Fibroblast of skin of scalp (primary cell): ENCODE measurements at places on chromosomes 2 and 18.
A peak's percentile ranks its signal among the peaks of the same experiment; 100 is the strongest.

DNA sequence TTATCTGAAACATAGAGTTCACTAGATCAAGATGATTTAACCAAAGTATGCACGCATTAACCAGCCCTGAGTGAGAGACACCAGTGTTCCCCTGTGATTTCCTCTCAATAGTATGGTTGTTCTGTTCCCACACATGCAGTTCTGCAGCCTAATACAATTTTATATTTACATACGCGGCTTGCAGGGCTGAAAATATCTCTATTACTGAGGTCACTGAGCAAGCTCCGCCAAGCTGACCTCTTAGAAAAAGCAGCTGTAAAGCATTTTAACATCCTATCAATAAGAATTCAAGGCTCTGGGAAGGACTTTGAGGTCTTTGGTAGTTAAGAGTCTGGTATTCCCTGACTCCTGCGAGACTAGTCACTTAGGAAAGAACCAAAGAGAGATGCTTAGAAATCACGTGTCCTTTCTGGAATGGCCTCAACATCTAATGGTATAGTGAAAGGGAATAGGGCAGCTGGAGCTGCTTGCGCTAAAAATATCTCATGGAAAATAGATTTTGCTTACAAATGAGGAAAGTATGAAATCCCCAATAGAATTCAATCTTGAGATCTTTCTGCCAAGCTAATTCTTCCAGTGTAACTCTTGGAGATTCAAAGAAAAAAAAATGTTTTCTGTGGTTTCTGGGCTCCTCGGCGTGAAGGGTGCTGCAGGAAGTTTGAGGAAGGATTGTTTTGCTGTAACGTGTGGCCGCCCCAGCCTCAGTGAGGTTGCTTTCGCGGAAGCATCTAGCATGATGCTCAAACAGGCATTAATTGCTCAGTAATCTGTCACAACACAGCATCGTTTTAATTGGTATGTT is 59.2 kb downstream of the DOCK10 start:
- DNase-seq, result peak; percentile 95

DNA sequence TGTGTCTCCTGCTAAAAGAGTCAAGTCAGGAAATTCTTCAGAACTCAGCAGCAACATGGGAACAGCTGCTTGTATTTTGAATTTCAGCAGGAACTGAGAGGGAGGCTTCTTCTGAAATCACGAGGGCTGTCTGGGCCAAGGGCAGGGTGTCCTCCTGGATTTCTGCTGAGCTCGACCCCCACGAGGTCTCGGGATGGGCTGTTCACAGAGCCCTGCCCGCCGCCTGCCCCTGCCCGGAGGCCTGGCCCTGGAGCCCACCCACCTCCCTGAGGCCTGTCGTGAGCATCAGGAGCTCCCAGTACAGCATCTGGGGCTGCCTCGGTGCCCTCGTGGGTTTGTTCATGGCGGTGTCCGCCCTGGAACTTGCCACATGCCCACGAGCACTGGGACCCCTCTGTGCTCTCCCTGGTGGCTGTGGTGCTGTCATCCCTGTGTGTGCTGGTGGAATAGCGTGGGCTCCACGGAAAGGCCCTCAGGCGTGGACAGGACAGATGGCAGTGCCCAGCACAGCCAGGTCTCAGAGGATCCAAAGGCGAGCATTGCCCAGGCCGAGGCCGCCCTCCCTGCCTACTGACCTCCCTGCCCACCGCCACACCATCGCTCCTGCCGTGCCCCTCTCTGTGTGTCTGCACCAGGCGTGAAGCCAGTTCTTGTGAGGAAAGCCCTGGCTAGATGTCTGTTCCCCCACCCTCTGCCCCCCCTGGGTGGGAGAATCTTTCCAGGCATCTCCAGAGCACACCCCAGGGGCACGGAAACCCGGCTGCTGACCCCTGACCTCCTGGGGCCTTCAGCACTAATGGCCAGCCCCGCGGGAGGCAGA is 25.9 kb downstream of the RAMP1 start:
- DNase-seq, result no peak

DNA sequence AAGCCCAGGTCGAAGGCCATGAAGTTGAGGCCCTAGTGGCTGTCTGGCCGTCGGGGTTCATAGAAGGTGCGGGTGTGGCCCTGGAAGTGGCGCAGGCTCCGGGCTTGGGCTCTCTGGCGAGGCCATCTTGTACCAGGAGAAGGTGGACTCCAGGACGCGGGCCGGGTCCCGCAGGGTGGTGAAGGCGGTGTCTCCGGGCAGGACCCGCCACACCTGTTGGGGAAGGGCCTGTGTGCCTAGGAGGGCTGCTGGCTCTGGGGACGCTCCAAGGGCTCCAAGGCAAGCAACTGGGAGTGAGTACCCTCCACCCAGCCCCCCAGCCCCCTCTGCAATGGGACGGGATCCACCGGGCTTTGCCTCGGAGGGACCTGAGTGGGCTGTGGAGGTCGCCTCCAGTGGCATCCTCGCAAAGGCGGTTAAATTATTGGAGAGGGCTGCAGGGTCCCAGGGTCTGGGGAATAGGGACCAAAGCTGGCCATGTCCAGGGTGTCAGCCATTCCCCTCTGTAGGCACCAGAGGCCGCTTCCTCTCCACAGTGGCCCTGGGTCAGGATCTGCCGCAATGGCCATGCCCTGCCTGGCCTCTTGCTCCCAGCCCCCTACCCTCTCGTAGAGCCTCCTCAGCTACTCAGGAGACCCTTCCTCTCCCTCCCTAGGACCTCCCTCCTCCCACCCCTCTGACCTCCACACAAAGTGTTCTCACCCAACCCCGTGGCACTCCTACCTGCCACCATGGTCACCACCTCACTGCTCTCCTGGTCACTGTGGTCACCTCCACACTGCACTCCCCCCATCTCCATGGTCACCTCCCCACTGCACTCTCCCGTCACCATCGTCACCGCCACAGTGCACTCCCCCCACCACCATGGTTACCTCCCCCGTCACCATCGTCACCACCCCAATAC is 10.3 kb downstream of the AQP12A start:
- DNase-seq, result no peak

- peak; percentile 94 for DNase-seq
Measured at GRCh38 chr2:205024822-205025518, 479.7 kb downstream of the PARD3B start.

- DNase-seq, result no peak
Measured at GRCh38 chr2:199779589-199779988, 71.4 kb downstream of the FTCDNL1 start.

DNA sequence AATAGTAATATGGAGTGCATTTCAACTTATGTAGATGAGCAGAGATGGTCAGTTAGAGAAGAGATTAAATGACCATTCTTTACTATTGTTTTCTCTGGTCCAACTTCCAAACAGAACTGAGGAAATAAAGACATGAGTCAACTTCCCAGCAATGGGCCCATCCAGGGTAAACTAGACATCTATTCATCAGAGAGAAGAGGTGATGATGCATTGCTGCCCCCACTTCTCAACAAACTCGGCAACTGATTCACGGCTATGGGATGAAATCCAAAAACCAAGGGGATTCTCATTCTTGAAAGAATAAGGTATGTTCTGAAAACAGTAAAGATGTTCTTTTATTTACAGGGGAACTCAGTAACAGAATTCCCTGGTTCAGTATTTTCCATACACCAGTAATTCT is 190.7 kb downstream of the RDH14 start:
- no peak for DNase-seq

DNA sequence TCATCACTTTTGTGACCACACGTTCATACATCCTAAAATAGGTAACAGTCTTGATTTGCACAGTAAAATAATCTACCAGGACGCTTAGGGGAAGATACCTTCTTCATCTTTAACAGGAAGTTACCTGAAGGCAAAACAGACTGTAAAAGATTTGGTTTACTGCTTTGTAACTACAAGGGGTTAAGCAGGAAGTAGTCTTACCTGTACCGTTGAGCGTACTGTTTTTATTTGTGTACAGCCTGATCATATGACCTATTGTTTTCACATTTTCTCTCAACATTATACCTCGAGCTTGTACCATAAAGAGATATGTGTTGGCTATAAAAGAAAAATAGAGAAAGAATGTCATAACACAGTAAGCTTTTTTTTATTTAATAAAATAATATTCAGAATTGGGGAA is 18.3 kb downstream of the B4GALT6 start:
- DNase-seq, result no peak

GRCh38 chr2:237861875-237862527 is 2.6 kb downstream of the RAMP1 start:
- DNase-seq, result no peak

- DNase-seq, result peak; percentile 91
Measured at GRCh38 chr2:40281021-40281940, 170.6 kb downstream of the SLC8A1 start.

- no peak for DNase-seq
Measured at GRCh38 chr2:195535911-195536522, 121.0 kb upstream of the SLC39A10 start.

GRCh38 chr2:224357098-224357901 is 44.6 kb downstream of the FAM124B start:
- peak; percentile 60 for DNase-seq

DNA sequence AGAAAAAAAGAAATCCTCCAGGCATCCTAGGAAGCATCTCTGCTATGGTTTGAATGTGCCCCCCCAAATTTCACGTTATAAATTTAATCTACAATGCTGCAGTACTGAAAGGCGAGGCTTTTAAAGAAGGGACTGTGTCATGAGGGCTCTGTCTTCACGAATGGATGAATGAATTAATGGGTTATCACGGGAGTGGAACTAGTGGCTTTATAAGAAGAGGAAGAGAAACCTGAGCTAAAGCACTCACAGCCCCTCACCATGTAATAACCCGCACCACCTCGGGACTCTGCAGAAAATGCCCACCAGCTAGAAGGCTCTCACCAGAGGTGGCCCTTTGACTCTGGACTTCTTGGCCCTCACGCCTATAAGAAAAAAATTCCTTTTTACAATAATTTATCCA is 27.6 kb downstream of the RNU4ATAC start:
- DNase-seq, result no peak

DNA sequence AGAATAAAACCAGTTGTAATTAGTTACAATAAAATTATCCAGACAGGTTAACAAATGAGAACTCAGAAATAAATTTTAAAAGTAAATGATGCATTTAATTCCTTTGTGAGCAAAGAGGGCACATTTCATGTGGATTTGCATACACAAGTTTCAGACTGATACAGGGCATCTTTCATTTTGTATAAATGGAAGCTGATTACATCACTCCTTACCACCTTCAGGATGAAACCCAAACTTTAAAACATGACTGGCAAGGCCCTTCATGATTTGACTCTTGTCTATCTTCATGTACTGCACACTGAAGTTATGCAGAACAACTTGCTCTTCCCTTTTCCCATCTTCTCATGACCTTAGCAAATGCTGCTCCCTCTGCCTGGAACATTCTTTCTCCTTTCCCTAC is 26.9 kb downstream of the EFEMP1 start:
- no peak for DNase-seq

- DNase-seq, result no peak
Measured at GRCh38 chr2:233473878-233474277, 92.7 kb downstream of the USP40 start.

- DNase-seq, result no peak
Measured at GRCh38 chr18:3538954-3539617, 89.1 kb downstream of the TGIF1 start.

- DNase-seq, result no peak
Measured at GRCh38 chr2:143029141-143029540, 100.1 kb upstream of the ARHGAP15 start.

GRCh38 chr2:226953826-226954225 is 118.0 kb downstream of the RHBDD1 start:
- no peak for DNase-seq

- DNase-seq, result no peak
Measured at GRCh38 chr2:13414897-13415296, 698.2 kb downstream of the TRIB2 start.

GRCh38 chr2:206275312-206276055 is 1.0 kb downstream of the ZDBF2 start:
- peak; percentile 31 for DNase-seq

GRCh38 chr18:41529093-41529492 is 425.9 kb upstream of the PIK3C3 start:
- no peak for DNase-seq

- DNase-seq, result peak; percentile 11
Measured at GRCh38 chr18:3857544-3857943, 407.6 kb downstream of the TGIF1 start.

GRCh38 chr2:127784965-127785518 is 25.9 kb downstream of the WDR33 start:
- no peak for DNase-seq

GRCh38 chr2:112811841-112812306 is 24.7 kb downstream of the IL1B start:
- peak; percentile 95 for DNase-seq

GRCh38 chr2:26191316-26192159 is 18.6 kb downstream of the GAREM2 start:
- no peak for DNase-seq

DNA sequence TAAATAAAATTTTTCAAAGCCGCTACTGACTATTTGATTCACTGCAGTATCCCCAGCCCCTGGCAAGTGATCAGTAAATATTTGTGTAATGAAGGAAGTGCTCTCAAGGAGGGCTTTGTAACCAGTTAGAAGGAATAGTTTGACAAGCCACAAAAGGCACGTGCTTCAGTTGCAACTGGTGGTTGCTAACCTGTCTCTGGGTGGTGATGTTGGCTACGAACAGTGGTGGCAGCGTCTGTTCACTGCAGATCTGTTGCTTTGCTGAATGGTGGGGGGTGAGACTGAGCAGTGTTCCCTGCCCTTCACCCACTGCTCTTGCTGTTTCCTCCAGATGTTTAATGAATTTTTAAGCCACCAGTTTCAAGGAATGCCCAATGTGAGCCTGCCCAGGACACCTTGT is 73.9 kb upstream of the SIX2 start:
- DNase-seq, result no peak

GRCh38 chr2:39772086-39772811 is 6.8 kb downstream of the THUMPD2 start:
- DNase-seq, result peak; percentile 60

DNA sequence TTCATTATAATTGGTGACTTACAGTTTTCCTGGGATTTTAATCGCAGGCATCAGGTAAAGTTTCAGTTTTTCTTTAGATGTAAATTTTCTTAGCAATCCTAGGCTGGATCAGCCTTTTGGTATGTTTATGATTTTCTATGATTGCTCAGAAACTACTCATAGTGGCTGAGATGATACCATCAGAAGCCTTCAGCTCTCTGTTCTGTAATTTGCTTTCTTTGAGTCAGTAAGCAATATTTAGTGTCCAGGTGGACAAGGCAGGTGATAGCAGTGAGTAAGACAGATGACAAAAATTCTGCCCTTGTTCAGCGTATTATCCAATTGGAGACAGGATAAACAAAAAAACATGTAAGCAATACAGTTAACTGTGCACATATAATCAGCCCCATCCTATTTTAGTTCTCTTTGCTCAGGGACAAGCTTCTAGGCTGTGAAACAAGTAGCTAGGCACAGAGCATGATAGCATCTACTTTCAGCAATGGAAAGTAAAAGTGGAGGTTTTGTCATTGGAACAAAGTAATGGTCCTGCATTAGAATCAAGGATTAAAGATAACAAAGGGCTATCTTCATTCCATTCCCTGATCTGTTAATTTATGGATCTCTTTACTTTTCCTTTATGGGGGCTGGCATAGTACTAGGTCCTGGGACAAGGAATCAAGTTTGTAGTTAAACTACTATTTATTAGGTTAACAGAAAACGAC is 100.8 kb downstream of the EPC2 start:
- no peak for DNase-seq

GRCh38 chr2:104752504-104752903 is 101.4 kb upstream of the POU3F3 start:
- DNase-seq, result no peak
